ENCODE measurements at places on chromosomes 6 and 20. TPM values are rescaled to one million over a fixed set of nuclear protein-coding genes. Genes with fewer than 3 reads are reported as not detected.

Gene GNMT
- total RNA-seq = not detected

Gene GMPR
- 25.0 TPM for total RNA-seq

Gene SMLR1
- not detected for total RNA-seq

Gene CAGE1
- total RNA-seq = under 0.01 TPM

Gene DLGAP4
- total RNA-seq = 25.4 TPM

Gene GRM1
- under 0.01 TPM for total RNA-seq

Gene PLN
- total RNA-seq = not detected

Gene SLC12A5
- under 0.01 TPM for total RNA-seq

Gene TBC1D7
- total RNA-seq = 21.5 TPM

Gene ENPP1
- total RNA-seq = 8.1 TPM

Gene PNPLA1
- not detected for total RNA-seq

Data from thoracic aorta endothelial cell (primary cell).